ENCODE measurements at places on chromosomes 11 and 22. TPM values are rescaled to one million over a fixed set of nuclear protein-coding genes. Genes with fewer than 3 reads are reported as not detected.

The MYEOV gene
- 0.20 TPM for total RNA-seq

The LINC01488 gene
- total RNA-seq, result not detected

The MS4A6E gene
- total RNA-seq, result not detected

The KDM2A gene
- 298 TPM for total RNA-seq

The PARVG gene
- 209 TPM for total RNA-seq

The HOATZ gene
- not detected for total RNA-seq

The FERMT3 gene
- total RNA-seq, result 120 TPM

The CDC42EP2 gene
- total RNA-seq, result 0.58 TPM

The APOC3 gene
- total RNA-seq, result not detected

The PHF5A gene
- 50.7 TPM for total RNA-seq

The FOLR1 gene
- not detected for total RNA-seq

The TEAD1 gene
- 0.07 TPM for total RNA-seq

The MFRP gene
- total RNA-seq, result not detected

The SLC25A17 gene
- total RNA-seq, result 13.1 TPM

The GRIK4 gene
- total RNA-seq, result not detected

The AQP11 gene
- total RNA-seq, result 0.27 TPM

The TSPAN32 gene
- 63.9 TPM for total RNA-seq

The ARHGEF17 gene
- total RNA-seq, result 0.11 TPM

The NNMT gene
- total RNA-seq, result not detected

The WDR74 gene
- total RNA-seq, result 102 TPM

The MLC1 gene
- total RNA-seq, result 0.10 TPM

The DGCR2 gene
- total RNA-seq, result 50.4 TPM

The DRAP1 gene
- 166 TPM for total RNA-seq

The KLHDC7B gene
- 4.4 TPM for total RNA-seq

The KCNE3 gene
- total RNA-seq, result 16.4 TPM

The APOL4 gene
- total RNA-seq, result 0.84 TPM

The BIRC2 gene
- 103 TPM for total RNA-seq

The MS4A1 gene
- total RNA-seq, result 22.1 TPM

The ART1 gene
- not detected for total RNA-seq

The USH1C gene
- total RNA-seq, result not detected

The PGA3 gene
- not detected for total RNA-seq

The SAA2 gene
- total RNA-seq, result not detected

The MMP12 gene
- total RNA-seq, result not detected

The NLRP14 gene
- total RNA-seq, result 0.17 TPM

The BIRC3 gene
- total RNA-seq, result 128 TPM

The MS4A12 gene
- not detected for total RNA-seq

The SORL1 gene
- total RNA-seq, result 321 TPM

The C11orf42 gene
- not detected for total RNA-seq

The TUB gene
- 0.07 TPM for total RNA-seq

The TMEM151A gene
- 0.11 TPM for total RNA-seq

The OR2AG2 gene
- not detected for total RNA-seq

The RIMBP3C gene
- total RNA-seq, result 0.51 TPM

The OSBP2 gene
- 1.8 TPM for total RNA-seq

The SSTR3 gene
- total RNA-seq, result 3.9 TPM

The MS4A7 gene
- 3.2 TPM for total RNA-seq

The PAMR1 gene
- total RNA-seq, result not detected

The OR52I2 gene
- total RNA-seq, result not detected

The TRIM51 gene
- not detected for total RNA-seq

The ABTB2 gene
- total RNA-seq, result 0.83 TPM

The FAM111B gene
- not detected for total RNA-seq

The HTR3A gene
- total RNA-seq, result not detected

The OR8H2 gene
- not detected for total RNA-seq

The GUCY1A2 gene
- 0.03 TPM for total RNA-seq

The SMC1B gene
- total RNA-seq, result 0.70 TPM

The CFAP300 gene
- not detected for total RNA-seq

The C1QTNF4 gene
- total RNA-seq, result 0.51 TPM

The IL18 gene
- 0.49 TPM for total RNA-seq

The CCDC82 gene
- total RNA-seq, result 28.1 TPM

All from naive thymus-derived CD4-positive, alpha-beta T cell (primary cell).